ENCODE measurements at places on chromosomes 5 and 9. TPM values are rescaled to one million over a fixed set of nuclear protein-coding genes. Genes with fewer than 3 reads are reported as not detected.

GRCh38 chr9:111661802-111662521, 557 bp downstream of the GNG10 start:
- no peak for DNase-seq

DNA sequence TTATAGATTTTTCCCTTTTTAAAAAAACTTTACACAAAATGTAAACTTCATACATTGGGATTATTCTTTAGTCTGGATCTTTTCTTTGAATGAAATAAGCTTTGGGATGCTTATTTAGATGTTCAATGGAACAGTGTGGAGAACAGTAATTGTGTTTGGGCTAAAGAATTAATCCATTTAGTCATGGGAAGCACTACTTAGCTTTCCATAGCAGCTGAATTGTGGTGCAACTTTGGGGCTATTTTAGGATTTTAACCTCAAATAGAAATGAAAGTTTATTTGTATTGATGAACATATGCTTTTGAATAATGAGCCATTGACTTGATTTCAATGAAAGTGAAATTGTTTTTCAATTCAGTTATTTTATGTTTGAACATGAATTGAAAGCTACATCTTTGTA, 72.4 kb downstream of the ZCCHC7 start:
- DNase-seq = no peak

DNA sequence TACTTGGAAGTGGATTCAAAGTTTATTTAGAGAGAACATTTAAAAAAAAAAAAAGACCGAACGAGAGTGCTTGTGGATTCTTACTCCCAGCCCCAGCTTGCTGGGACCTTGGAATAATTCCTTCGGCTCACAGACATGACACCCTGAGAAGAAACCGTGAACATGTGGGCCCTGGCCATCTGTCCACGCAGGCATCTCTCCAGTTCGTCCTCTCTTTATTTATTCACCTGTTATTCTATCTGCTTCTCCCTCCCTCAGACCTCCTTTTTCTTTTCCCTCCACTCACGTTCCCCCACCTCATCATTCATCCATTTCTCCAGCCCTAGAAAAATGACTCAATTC, 93.7 kb upstream of the PHYKPL start:
- no peak for DNase-seq

GRCh38 chr9:107438211-107439031, 51.1 kb downstream of the KLF4 start:
- no peak for DNase-seq

- no peak for DNase-seq
These were observed 35.9 kb upstream of the SLC1A3 start for GRCh38 chr5:36570301-36571095.

IFNE gene
- not detected for total RNA-seq

C9orf50 gene
- not detected for total RNA-seq

All from ascending aorta (tissue), 2 donors.